Cerebellar nuclear complex (tissue), 1 donor: ENCODE measurements at places on chromosomes 1 and 21.

DNA sequence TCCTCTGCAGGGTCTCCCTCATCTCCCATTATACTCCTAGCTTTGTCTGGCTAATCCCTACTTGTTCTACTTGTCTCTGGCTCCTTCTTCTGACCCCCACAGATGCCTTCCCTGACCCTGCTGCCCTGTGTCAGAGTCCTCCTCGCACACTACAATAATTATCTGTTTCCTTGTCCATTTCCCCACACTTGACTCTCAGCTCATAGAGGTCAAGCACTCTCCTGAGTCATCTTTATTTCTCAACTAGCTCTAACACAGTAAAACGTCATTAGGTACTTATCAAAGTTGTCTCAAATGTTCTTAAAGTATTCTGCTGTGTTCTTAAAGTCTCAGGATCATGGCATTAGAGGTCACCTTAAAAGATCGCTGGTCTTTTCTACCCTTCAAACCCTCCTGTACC lies 47.1 kb downstream of the C8A start:
- no peak for DNase-seq

DNA sequence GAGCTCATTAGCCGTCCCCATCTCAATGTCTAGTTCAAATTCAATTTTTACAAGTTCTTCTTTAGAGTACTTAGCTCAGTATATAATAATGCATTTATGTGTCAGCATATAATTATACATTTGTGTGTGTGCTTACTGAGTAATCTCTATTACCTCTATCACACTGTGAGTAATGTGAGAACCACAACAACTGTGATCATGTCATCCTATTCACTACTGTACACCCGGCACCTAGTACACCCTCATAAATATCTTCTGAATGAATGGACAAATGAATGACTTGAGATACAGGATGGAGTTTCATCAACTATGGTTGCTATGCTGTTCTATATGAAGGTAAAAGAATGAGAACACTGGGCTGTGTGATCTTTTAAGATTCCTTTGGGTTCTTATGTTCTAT lies 124.0 kb downstream of the GPATCH2 start:
- DNase-seq: no peak

- no peak for DNase-seq
Measured at GRCh38 chr1:158999316-159000069, 10.2 kb upstream of the IFI16 start.

- DNase-seq: no peak
Measured at GRCh38 chr1:59577774-59578173, 237.0 kb upstream of the HOOK1 start.

DNA sequence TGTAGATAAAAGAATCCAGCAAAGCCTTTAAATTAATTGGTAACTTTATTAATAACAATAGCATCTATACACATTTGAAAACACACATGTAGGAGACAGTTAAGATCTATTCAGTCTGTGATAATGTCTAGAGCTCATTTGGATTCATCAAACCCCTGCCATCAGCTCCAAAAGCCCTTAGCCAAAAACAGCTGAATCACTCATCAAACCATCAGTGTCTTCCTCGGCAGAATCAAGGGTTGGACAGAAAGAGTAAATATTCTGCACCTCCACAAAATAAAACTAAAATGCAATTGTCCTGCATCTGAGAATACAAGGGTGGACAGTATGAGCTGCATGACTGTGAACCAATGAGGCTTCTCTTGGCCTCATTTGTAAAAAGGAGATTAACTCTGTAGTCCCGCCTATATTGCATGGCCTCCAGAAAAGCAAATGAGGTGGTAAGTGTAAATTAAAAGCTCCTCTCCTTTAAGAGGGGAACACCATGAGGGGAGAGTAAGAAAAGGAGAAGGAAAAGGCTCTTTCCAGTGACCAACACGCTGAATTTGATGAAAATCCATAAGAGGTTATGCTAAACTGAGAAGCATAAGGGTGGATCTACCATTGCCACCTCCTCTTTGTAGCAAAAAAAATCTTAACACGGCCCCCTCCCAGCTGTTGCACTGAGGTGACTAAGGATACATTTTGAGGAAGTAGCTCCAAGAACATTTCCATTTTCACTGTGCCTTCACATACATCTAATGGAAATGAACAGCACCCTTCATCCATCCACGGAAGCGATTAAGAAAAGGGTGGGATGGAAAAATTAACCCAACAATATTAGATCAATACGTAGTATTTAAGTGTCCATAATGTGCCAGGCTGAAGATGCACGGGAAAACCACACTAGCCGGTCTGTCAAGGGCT lies 14.7 kb upstream of the BOLA1 start:
- DNase-seq: no peak

DNA sequence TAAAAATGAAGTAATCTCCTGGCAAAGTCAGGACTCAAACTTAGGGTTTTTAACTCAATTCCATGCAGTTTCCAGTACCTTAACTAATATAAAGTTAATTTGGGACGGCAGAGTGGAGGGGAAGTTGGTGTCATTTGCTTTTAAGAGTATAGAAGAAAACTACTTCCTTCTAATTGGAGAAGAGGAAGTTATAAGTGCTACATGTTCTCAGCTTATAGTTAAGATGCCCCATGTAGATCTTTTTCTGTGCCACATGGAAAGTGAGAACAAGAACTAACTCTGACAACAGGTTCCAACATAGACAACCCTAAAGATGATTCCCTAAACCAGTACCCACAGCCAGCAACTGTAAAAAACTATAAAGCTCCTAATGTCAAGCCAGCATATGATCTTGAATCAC lies 11.5 kb downstream of the RRAGC start:
- no peak for DNase-seq

DNA sequence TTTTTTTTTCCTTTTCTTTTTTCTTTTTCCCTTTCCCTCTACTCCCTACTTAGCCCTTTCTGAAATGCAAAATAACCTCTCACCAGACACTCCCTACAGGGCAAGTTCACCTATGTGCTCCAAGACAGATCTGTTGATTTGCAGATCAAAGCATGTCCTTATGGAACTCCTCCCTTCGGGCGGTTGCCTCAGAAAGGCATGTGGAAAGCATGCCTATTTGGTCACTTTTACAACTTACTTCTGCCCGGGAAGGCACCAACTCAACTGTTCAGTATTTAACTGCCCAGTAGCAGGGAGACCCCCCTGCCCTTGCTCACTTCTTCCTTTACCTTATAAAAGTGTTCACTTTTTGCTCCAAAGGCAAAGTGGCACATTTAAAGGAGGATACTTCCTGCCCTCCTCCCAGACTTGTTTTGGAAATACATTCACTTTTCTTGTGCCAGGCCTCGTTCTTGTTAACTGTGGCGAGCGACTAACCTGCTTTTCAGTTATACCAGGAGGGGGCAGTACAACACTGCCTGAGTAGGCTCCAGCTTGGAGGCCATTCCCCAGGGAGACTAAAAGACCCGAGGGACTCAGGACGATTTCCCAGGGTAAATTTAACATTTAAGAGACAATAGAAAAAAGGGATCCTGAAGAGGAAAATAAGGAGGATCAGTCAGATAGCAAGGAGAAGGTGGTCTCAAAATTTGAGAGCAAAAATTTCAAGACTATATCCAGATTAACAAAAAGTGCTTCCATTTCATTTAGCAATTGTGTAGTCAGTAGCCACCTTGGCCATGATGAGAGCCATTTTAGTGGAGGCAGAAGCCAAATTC lies 12.3 kb upstream of the SLAMF7 start:
- no peak for DNase-seq

DNA sequence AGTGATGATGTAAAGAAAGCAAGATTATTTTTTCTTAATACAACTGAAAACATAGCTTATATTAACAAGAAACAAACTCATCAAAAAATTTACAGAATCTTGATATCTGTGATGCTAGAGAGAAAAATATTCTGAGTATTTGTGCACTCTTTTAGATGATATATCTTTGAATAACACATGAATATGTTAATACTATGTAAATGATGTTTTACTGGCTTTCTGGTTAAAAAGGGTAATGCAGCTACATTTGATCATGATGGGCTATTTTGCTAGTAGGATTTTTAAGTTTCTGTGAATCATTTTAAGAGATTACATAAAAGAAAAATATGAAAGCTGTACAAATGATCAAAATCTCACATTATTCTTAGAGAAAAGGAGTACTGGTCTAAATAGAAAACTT lies 114.5 kb downstream of the GRIK1 start:
- DNase-seq: no peak

DNA sequence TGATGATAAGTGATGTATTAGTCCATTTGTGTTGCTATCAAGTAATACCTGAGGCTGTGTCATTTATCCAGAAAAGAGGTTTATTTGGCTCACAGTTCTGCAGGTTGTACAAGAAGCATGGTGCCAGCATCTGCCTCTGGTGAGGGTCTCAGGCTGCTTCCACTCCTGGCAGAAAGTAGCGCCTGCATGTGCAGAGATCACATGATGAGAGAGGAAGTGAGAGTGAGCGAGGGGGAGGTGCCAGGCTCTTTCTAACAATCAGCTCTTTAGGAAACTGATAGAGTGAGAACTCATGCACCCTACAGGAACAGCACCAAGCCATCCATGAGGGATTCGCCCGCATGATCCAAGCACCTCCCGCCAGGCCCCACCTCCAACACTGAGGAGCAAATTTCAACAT lies 2.2 kb upstream of the FHAD1 start:
- DNase-seq: no peak
